ENCODE measurements at places on chromosomes 7 and 10.

GRCh38 chr10:104472957-104473745 is 119.5 kb downstream of the CFAP58 start:
- peak; percentile 94 for DNase-seq

GRCh38 chr7:90180011-90180585 is 25.8 kb downstream of the STEAP1 start:
- DNase-seq: no peak

- DNase-seq: no peak
Observed at GRCh38 chr7:135672560-135673359, 10.4 kb downstream of the STMP1 start.

DNA sequence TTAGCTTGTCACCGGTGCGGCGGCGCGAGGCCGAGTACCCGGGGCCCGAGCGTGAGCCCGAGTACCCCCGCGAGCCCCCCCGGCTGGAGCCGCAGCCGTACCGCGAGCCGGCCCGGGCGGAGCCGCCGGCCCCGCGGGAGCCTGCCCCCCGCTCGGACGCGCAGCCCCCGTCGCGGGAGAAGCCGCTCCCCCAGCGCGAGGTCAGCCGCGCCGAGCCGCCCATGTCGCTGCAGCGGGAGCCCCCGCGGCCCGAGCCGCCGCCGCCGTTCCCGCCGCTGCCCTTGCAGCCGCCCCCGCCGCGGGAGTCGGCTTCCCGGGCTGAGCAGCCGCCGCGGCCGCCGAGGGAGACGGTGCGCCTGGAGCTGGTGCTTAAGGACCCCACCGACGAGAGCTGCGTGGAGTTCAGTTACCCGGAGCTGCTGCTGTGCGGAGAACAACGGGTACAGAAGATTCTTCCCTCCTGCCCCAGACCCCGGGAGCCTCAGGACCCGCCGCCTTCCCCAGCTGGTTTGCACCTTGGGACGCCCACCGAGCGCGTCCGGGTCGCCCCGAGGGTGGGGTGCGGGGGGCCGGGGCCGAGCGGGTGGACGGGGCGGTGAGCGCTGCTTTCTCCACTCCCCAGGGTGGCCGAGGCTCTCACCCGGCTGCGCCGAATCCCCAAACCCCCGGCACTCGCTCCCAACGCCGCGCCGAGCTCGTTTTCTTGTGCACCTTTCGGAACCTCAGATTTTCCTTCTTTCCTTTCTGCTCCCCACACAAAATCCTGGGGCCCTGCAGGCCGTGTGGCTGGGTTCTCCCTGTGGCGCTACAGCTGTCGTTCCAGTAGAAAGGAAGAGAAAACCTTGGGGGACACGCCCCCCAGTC is 708 bp downstream of the UBN2 start:
- DNase-seq: peak; percentile 19

- DNase-seq: no peak
Observed at GRCh38 chr10:30943451-30943850, 88.2 kb downstream of the ZNF438 start.

GRCh38 chr7:5615190-5616070 is 166.0 kb downstream of the RNF216 start:
- no peak for DNase-seq

GRCh38 chr7:51236470-51237132 is 80.0 kb downstream of the COBL start:
- DNase-seq: no peak

DNA sequence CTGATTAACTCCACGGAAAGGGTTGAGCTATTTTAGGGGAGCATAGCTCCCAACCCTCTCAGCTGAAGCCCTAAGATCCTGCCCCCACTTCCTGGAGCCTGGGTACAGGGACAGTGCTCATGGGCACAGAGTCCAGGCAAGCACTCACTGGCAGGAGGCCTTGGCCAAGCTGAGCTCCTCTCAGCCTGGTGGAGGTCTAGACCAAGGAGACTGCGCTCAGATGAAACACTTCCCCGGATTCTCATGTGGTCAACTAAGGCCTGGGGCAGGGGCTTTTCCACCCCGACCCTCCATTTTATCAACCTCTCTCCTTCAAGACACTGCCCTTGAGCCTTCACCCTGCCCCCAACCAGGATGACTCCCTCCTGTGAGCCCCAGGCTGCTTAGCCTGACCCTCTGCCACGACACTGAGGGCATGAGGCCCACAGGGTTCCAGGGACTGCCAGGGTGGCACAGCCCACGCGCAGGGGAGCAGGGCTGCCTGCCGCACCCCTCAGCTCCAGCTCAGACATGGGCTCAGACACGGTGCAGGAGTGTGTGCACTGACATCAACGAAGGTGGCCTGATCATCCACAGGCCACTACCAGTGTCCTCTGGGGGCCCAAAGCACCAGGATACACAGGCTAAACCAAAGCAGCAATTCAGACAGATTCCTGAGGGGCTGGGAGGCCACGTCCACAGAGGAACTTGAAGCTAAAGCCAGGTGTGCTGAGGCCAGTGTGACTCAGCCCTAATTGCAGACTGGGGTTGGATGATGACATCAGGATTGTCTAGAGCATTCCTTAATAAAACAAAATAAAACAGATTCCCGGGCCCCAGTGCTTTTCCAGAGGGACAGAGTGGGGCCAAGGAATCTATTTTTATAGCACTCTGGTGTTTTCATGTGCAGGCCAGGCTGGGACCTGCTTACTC is 18.8 kb downstream of the CHAT start:
- DNase-seq: no peak

- DNase-seq: no peak
Observed at GRCh38 chr10:3750854-3751253, 34.2 kb downstream of the KLF6 start.

DNA sequence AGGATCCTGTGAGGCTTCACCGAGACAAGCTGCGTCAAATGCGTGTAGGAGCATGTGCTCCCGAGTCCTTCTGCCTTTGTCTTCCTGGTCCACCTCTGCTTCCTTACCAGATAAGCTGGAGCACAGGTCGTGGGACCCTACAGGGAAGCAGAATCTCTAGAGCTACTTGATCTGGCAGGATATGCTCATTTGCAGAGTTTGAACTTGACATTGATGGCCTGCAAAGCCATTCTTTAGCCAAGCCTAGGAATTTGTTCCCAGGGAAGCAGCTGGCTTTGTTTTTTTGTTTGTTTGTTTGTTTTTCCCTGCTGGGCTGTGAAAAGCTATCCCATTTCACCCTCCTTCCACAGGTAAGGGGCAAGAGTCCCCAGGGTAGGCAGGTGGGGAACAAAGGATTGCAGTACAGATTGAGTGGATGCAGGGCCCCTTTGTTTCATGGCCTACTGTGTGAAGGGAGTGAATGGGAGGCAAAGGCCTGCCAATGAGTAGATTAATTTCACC is 200.0 kb upstream of the BMPER start:
- DNase-seq: no peak

GRCh38 chr7:73618538-73618937 is 5.8 kb downstream of the MLXIPL start:
- no peak for DNase-seq

- DNase-seq: no peak
Observed at GRCh38 chr10:52688899-52689298, 83.7 kb downstream of the MBL2 start.

DNA sequence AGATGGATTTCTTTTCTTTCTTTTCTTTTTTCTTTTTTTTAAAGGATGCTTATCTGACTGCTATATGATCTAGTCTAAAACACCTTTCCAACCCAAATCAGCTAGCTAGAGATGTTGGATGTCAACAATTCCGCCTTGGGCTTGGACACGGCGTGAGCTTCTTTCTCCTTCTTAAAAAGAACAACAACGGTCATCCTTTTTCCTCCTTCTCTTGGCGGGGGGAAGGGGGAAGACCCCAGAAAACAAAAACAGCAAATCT is 1.0 kb downstream of the BEND7 start:
- DNase-seq: no peak

GRCh38 chr7:94216944-94217461 is 177.7 kb upstream of the COL1A2 start:
- no peak for DNase-seq

GRCh38 chr7:17689361-17689902 is 250.9 kb downstream of the SNX13 start:
- no peak for DNase-seq

DNA sequence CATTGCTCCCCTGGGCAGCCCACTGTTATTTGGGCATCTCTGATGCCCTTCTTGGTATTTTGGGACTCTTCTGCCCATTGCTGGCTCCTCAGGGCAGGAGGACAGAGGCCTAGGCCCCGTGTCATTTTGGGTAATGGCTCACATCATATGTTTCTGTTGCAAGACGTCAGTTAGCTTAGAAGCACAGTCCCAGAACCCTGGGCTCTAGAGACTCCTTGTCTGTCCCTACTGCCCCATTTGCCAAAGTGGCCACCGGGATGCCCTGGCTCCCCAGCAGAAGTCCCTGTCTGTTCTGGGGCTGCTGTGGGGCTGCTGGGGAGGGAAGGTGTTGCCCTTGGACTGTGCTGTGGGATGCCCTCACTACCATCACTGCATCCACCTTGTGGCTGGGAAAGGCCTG is 48.8 kb downstream of the ADCYAP1R1 start:
- DNase-seq: no peak

DNA sequence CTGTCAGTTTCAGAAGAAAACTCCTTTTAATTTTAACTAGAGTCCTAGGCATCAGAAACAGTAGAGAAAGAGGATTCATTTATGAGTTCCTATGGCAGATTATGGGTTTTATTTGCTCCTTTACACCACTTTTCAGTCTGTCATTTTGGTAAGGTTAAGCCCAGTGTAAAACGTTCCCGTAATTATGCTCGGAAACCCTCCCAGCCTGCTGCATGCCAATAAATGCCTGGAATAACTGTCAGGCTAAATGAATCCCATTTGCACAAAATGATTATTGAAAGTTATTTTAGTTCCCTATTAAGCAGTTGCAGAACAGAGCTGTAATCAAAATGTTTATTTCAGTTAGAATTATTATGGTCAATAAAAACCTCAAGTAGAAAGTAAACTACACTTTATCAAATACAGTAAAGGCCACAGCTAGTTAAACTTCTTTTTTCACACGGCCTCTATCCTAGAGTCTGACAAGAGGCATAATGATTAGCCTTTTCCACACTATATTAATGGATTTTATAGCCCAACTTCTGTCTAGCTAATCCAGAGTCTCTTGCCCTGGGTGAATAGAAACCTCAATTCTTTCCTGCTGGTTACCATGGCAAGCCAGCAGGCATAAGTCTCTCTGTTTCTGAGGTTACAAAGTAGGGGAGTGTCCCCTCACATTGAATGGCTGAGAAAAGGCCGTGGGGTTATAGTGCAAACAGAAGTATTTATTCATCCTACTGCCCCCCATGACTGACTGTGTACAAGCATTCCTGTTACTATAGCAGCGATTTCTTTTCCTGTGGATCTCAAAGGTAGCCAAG is 80.8 kb upstream of the NPVF start:
- no peak for DNase-seq

- DNase-seq: no peak
Observed at GRCh38 chr10:71270301-71271220, 48.5 kb upstream of the SLC29A3 start.

DNA sequence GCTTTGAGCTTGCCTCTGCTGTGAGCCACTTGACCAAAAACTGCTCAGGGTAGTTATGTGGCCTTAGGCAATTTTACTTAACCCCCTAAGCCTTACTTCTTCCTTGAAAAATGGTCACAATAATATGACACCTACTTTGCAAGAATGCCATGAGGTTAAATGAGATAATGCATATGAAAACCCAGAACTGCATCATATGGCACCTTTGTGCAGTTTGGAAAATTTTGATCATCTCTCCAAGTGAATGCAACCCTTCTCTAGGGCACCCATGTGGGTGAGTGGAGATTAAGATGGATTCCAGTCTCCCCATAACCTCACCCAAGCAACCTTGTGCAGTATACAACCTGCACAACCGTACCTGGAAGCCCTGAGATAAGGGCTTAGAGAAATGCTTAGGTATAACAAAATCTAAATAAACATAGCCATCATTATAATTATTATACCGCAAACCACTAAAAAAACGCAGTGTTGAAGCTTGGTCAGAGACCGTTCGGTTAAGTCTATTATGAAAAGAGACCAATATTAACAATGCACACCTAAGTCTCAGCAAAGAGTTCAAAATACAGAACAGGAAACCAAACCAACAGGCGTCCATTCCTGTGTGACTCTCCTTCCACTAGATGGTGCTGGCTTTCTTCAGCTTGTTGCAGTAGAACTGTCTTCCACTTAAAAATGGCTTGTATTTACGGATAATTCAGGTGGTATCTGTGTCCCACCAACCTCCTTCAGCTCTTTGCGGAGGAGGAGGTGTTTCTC is 21.0 kb upstream of the ASB15 start:
- DNase-seq: peak; percentile 48

GRCh38 chr10:112744181-112745096 is 205.6 kb upstream of the TCF7L2 start:
- peak; percentile 38 for DNase-seq

DNA sequence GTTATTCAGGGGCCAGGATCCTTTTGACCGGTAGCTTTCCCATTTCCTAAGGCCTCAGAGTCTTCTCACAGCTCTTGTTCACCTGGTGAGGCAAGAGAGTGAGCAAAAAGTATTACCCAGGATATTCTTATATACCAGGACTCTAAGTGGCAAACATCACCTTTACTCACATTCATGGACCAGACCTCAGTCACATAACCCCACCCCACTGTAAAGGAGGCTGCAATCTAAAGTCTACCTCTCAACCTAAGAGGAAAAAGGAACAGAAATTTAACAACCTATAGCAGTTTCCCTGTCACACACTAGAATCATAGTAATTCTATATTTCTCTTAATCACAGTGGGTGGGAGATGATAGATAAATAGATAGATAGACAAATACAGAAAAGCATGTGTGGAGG is 176.0 kb upstream of the PTPRZ1 start:
- DNase-seq: no peak

DNA sequence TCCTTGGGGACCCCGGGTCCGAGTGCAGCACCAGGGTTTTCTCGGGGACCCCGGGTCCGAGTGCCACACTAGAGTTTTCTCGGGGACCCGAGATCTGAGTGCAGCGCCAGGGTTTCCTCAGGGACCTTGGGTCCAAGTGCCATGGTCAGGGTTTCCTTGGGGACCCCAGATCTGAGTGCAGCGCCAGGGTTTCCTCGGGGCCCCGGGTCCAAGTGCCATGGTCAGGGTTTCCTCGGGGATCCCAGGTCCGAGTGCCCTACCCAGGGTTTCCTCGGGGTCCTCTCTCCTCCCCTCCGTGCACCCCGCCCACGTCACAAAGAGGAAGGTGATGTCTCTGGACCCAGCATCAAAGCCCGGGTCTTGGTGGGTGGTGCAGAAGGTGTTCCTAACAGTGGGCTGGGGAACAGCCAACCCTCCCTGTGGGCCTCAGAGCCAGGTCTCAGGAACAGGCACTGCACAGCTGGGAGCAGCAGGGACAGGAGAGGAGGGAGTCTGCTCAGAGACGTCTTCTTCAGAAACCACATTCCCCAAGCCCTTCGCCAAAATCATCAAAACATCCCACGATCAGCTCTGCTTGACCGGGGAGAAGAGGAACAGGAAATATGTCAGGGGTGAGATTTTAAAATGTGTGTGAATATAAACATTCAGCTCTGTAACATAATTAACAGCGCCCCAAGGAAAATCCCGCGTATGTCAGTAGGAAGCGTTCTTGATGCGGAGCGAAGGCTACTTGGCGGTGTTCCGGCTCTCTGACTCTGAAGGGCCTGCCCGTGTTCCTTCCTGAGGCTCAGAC is 540.7 kb downstream of the DNAJB6 start:
- no peak for DNase-seq
